Immature natural killer cell (primary cell): ENCODE measurements at places on chromosomes 1 and 21.

DNA sequence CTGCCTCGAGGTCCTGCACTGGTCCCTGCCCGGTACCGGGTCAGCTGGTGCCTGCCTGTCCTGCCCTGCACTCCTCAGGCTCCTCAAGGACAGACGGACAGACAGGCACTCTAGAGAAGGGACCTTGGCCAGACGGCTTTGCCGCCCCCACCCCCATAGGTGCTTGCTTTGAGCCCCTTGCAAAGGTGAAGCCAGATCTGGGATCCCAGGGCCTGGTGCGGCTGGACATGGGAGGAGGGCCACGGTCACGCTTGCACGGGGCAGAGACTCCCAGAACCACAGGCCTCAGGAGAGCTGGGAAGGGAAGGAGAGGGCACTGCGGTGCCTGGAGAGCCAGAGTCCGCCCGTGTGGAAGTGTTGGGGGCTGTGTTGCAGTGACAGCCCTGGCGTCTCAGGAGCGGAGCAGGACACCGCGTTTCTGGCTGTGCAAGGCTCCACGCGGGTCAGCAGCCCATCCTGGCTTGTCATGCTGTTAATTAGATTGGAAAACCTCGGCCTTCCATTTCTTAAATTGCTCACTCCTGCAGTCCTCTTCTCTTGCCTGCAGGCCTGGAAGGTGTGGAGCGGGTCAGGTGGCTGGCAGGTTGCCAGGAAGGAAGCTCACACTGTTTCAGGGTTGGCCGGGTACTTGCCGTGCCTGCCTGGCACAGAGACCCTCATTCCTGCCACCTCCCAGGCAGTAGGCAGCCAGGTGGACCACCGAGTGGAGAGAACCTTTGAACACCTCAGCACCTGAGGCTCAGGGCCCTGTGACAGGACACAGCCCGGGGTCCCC lies 16.3 kb downstream of the COL18A1 start:
- no peak for DNase-seq

DNA sequence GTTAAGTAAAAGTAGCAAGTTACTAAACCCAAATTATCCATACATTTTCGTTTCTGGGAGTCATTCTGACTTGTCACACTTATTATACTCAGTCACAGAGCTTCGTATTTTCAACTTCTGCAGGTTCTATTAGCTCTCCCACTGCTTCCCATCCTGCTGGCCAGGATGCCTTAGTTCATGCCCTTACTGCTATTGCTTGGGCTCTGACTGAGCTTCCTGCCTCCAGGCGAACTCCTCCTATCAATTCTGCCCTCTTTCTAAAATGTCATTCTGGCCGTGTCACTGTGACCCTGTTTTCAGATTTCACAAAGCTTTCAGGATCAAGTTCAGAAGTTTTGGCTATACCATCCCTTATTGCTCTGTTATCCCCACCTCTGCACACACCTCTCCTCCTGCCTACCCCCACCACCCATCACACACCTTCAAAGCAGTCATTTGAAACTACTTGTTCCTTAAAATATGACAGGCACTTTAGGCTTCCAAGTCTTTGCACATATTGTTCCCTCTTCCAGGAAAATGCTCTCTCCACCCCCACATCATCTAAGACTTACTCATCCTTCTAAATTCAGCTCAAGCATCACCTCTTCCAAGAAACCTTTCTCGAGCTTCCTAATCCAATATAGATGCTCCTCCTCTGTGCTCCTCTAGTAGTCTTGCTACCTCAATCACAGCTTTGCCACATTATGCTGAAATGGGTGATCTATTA lies 278.0 kb downstream of the BRINP2 start:
- no peak for DNase-seq

DNA sequence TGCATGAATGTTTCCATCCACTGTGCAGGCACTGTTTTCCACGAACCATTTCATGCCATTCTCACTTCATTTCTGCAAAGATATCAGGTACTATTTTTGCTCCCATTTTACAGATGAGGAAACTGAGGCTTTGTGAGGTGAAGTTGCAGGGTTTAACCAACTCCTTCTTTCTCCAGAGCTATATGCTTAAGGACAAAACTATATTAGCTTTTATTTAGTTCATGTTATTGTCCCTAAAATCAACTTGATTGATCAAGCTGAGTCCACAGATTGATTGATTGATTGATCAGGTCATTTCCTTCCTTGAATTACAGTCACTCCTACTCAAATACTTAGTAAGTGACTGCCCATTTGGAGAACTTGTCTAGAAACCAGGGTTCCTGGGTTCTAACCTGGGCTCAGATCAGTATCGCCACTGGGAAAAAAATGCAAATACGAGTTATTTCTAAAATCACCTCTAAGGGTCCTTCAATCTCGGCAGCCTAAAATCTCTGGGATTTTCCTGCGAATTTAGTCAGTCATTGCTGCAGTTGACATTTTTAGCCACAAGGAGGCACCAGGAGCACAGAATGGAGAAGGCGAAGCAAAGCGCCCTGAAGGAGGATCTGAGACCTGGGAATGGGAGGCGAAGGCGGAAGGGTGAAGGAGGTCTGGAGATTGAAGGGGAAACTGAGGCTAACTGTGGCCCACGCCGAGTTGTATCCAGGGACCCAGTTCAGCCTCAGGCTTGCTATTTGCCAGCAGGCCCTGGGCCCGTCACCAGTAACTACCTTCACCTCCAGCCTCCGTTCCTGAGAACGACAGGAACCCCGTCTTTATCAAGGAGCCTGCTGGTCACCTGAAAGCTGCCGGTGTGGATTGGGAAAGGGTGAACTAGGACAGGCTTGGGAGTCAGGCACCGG lies 14.3 kb upstream of the MUL1 start:
- DNase-seq, result peak; percentile 44

- DNase-seq, result no peak
Observed at GRCh38 chr1:154406886-154407197, 1.7 kb downstream of the IL6R start.

GRCh38 chr1:70090875-70091274 lies 114.5 kb downstream of the LRRC40 start:
- DNase-seq, result no peak

GRCh38 chr1:172931761-172932160 lies 119.0 kb downstream of the TNFSF18 start:
- no peak for DNase-seq

- DNase-seq, result no peak
Observed at GRCh38 chr1:229624521-229625070, 1.3 kb downstream of the TAF5L start.

- DNase-seq, result peak; percentile 52
Observed at GRCh38 chr1:206479183-206480125, 9.2 kb downstream of the IKBKE start.

GRCh38 chr1:67801903-67802302 lies 31.4 kb downstream of the GNG12 start:
- no peak for DNase-seq
